Activated CD4-positive, alpha-beta T cell treated with anti-CD3 and anti-CD28 coated beads, Interleukin-2, amount 50 U/mL, for 4 hours (primary cell): ENCODE measurements at places on chromosomes 6 and 20.

DNA sequence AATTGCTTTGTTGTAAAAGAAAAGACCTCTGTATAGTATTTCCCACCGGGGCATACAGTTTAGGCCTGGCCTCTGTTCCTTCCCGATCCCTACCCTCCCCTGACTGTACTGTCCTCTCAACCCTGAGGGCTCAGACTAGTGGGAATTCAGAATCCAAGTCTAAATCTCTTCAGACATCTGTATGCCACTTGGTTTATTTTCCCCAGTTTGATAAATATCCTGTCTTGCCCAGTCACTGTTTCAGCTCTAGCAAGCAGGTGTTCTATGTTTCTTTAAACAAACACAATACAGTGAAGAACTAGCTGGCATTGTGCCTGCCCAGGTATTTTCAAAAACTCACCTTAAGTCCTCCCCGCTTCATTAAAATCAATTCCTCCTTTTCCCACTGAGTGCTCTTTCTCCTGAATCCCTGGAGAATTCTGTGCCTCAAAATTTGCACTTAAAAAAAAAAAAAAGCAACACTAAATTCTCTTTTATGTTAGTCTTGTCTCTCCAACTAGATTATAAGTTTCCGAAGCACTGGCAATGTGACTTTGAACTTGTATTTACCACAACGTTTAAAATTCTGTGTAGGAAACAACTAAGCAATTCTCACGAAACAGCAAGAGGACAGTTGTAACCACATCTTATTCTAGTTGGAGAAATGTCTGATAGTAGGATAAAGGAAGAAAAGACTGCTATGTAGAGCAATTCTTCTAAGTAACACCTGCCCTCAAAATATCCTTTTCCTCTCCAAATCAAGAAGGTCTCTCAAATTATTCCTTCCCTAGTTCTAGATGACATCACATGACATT is 112.0 kb upstream of the CARMIL1 start:
- DNase-seq: no peak

GRCh38 chr6:49784272-49784671 is 2.8 kb downstream of the PGK2 start:
- DNase-seq: no peak

- no peak for DNase-seq
Observed at GRCh38 chr6:78308025-78308424, 559.3 kb upstream of the IRAK1BP1 start.

GRCh38 chr6:99356641-99357040 is 7.2 kb upstream of the FAXC start:
- no peak for DNase-seq

DNA sequence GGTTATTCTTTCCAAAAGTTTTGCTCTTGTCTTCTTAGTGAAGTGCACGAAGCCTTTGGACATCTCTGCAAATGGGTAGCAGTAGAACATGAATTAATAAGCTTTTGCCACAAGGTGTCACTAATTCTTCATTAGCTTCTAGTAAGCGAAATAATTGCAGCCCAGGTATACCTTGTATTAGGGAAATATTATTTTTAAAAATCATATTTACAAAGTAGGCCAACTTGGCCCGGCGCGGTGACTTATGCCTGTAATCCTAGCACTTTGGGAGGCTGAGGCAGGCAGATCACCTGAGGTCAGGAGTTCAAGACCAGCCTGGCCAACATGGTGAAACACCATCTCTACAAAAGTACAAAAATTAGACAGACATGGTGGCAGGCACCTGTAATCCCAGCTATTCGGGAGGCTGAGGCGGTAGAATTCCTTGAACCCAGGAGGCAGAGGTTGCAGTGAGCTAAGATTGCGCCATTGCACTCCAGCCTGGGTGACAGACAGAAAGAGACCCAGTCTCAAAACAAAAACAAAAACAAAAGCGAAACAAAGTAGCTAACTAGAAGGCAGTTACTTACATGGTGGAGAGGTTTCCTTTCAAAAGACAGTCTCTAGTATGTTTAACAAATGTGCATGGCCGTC is 8.8 kb upstream of the RSPH3 start:
- DNase-seq: no peak

GRCh38 chr20:44211177-44212039 is 837 bp upstream of the OSER1 start:
- no peak for DNase-seq
